NCI-H510A (cell line): ENCODE measurements at places on chromosomes 13 and 19.
A peak's percentile ranks its signal among the peaks of the same experiment; 100 is the strongest.

GRCh38 chr19:7149956-7150705 lies 80.6 kb downstream of the ZNF557 start:
- DNase-seq, result no peak

DNA sequence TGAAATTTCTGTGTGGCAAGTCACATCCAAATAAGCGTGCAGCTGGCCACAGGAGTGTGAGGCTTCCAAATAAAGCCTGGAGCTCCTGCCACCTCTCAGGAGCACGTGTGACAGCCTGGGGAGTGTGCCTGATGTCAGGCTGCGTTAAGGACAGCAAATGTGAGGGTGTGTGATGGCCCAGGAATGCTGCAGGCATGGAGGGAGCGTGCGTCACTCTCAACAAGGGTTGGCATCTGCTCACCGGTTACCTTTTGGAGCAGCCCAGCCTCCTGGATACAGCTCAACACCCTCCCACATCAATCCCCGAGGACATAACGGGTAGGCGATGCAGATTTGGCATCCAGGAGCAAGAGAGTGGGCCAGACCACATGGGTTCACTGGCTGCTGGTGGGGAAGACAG lies 19.0 kb downstream of the NUMBL start:
- DNase-seq, result no peak

DNA sequence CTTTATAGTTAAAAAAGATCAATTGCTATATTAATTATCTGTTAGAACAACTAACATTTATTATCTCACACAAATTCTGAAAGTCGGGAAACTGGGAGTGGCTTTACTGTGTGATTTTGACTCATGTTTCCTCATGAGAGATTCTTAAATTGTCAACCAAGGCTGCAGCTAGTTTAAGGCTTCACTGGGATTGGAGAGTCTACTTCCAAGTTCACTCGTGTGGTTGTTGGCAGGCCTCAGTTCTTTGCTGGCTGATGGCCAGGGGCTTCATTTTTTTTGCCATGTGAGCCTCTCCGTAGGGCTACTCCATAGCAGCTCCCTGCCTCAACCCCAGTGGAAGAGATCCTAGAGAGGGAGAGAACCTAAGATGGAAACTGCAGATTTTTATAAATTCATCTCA lies 24.5 kb upstream of the LPAR6 start:
- DNase-seq, result no peak

- DNase-seq, result no peak
These were observed 164.5 kb downstream of the RGCC start for GRCh38 chr13:41621716-41622431.

- no peak for DNase-seq
These were observed 471 bp downstream of the DACH1 start for GRCh38 chr13:71866335-71867130.

- no peak for DNase-seq
These were observed 27.1 kb downstream of the ELAVL1 start for GRCh38 chr19:7978179-7978825.

DNA sequence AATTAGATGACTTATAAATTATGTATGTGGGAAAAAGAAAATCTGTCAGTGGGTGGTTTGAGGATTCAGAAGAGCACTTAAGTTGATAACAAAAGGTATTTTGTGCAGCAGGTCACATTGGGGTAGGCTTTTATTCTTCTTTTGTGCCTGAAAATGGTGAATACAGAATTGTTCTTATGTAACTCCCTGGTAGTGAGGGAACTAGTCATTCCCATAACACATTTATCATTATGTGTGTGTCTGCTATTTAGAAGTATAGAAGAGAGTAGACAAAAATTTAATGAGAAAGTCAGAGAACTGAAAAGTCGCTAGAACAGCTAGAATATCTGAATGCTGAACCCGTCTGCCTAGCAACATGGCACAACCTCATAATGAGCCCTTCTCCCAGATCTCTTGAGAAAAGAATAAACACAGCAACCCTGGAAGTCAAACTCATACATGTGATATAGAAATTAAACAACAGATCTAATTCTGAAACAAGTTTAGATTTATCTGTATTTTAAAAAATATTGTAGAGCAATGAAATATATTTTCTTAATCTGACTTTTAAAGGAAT lies 111.8 kb upstream of the EDNRB start:
- DNase-seq, result no peak

GRCh38 chr13:26486550-26486949 lies 70.9 kb upstream of the WASF3 start:
- no peak for DNase-seq

DNA sequence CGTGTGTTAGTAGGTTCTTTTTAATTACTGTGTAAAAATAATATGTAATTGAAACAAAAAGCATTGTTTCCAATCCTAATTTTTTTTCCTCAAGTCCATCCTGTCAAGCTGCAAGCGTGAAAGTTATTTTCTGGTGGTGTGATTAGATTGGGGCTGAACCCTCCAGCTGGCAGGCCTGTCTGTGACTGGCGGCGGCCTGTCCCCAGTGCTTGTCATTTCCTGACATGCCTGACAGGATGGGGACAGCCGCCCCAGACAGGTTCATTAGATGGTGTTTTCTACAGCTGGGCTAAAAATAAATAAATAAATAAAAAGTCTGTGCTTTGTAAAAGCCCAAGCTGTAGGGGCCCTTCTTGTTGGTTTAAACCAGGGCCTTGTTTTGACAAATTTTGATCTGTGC lies 53.7 kb upstream of the MAB21L1 start:
- no peak for DNase-seq

GRCh38 chr19:31214086-31214485 lies 135.2 kb downstream of the TSHZ3 start:
- DNase-seq, result no peak

GRCh38 chr19:49718511-49718910 lies 27.6 kb downstream of the CPT1C start:
- no peak for DNase-seq

- peak; percentile 39 for DNase-seq
These were observed 8.9 kb downstream of the OCEL1 start for GRCh38 chr19:17234911-17235299.

GRCh38 chr19:1765232-1765903 lies 12.1 kb downstream of the ONECUT3 start:
- DNase-seq, result no peak
